Psoas muscle (tissue), 8 donors: ENCODE measurements at places on chromosomes 1 and 21. TPM values are rescaled to one million over a fixed set of nuclear protein-coding genes. Genes with fewer than 3 reads are reported as not detected.

DNA sequence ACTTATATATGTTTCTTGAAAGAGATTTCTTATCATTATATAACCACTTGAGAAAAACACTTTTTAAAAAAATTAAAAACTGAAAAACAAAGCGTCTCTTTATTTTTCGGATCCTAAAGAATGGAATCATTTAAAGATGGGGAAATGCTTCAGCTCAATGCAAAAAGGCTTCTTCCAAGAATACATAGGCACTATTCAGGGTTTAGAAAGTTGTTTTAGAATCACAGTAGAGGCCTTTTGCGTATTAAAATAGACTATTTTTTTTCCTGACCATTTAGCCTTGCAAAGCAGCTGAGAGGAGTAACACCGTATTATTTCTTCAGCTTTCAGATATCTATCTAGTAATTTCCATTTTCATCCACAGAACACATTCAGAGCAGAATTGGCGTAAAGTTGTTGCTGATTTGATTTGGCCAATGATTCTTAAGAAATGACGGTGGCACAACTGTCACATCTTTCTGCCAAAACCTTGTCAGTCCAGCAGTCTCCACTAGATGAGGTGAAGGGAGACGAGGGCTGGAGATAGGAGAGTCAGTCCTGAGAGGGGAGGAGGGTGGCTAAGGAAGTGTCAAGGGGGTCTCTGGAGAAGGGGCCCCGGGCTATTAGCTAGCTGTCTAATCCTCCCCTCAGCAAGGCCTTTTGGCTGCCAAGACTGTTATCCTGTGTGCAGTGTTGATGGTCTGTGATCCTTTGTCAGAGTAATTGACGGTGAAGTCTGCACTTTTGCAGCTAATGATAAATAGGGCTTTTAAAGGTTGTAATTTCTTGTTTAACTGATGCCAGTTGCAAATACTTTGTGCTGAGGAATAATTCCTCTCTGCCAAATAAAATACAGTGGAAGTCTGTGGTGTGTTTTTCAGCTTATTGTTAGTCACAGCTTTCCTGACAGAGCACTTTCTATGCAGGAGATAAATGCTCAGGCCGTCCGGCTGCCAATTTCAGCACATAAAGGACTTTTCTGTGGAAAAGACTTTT is 34.7 kb downstream of the PRRX1 start:
- peaks cover 66% of the 10 kb centered on the region for H3K4me1 ChIP-seq
- no peaks in the 10 kb centered on the region for H3K27me3 ChIP-seq
- no peak for DNase-seq
- H3K27ac ChIP-seq: peak overlapping the region; percentile 73
- peak overlapping the region; percentile 37 for H3K4me3 ChIP-seq

DNA sequence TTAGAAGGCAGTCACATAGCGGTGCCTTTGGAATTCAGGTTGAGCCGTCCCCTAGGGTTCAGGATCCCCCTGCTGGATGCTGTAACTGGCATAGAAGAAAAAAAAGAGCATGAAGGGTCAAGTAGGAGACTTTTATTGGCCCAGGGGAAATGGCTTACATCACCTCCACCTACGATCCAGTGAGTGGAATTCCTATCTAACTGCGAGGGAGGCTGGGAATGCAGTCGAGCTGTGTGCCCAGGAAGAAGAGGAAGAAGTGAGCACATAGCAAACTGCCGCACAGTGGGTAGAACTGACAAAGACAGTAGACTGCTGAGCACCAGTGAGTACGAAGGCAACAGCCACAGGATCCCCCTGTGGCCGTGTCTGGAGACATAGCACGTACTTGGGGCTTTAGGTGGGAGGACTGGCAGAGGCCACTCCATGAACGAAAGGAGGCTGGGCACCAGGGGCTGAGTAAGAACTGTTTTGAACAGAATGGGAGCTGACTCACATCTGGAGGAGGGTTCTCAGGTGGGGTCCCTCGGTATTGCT is 79.2 kb downstream of the RNF220 start:
- H3K36me3 ChIP-seq: no peaks in the 10 kb centered on the region
- H3K4me1 ChIP-seq: peaks cover 9% of the 10 kb centered on the region
- peak overlapping the region; percentile 52 for H3K27ac ChIP-seq

GRCh38 chr1:23777979-23778814 is at the start of gene PITHD1:
Gene PITHD1 (plus strand): TSS chr1:23778418. CDS start chr1:23778516, 98 bp downstream.
- peaks cover 33% of the 10 kb centered on the region for H3K4me1 ChIP-seq
- H3K36me3 ChIP-seq: peaks cover 34% of the 10 kb centered on the region
- peak within 1 kb of the TSS; percentile 92 for H3K27ac ChIP-seq
- peak; percentile 81 for DNase-seq
- H3K27me3 ChIP-seq: no peaks in the 10 kb centered on the region

DNA sequence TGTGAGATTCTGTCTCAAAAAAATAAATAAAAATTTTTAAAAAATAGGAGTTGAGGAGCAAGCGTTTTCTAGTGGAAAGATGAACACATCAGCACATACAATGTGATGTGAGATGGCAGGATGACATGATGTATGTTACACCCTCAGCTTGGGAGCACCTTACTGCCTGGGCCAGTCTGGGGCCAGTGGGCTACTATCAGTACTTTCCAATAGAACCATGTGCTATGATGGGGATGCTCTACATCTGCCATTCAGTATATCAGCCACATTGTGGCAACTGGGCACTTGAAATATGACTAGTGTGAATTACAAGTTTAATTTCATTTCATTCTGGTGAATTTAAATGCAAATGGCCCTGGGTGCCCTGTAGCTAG is 156.0 kb downstream of the PGBD5 start:
- H3K27me3 ChIP-seq: no peaks in the 10 kb centered on the region
- no peak overlapping the region for H3K27ac ChIP-seq
- no peak overlapping the region for H3K4me3 ChIP-seq
- DNase-seq: no peak
- peaks cover 21% of the 10 kb centered on the region for H3K4me1 ChIP-seq
- H3K36me3 ChIP-seq: no peaks in the 10 kb centered on the region

GRCh38 chr1:232322162-232322734 is 307.7 kb downstream of the SIPA1L2 start:
- no peak overlapping the region for H3K4me3 ChIP-seq
- no peaks in the 10 kb centered on the region for H3K36me3 ChIP-seq
- peaks cover 12% of the 10 kb centered on the region for H3K4me1 ChIP-seq
- no peaks in the 10 kb centered on the region for H3K27me3 ChIP-seq
- H3K27ac ChIP-seq: no peak overlapping the region

GRCh38 chr1:204763773-204764427 is 78.4 kb upstream of the LRRN2 start:
- H3K27ac ChIP-seq: no peak overlapping the region
- H3K4me1 ChIP-seq: no peaks in the 10 kb centered on the region

GRCh38 chr1:155962599-155963211 is 15.6 kb downstream of the ARHGEF2 start:
- H3K4me1 ChIP-seq: peaks cover 42% of the 10 kb centered on the region
- peaks cover 8% of the 10 kb centered on the region for H3K36me3 ChIP-seq
- peak overlapping the region; percentile 71 for H3K27ac ChIP-seq
- no peak overlapping the region for H3K4me3 ChIP-seq
- H3K27me3 ChIP-seq: no peaks in the 10 kb centered on the region
- no peak for DNase-seq

- DNase-seq: no peak
- peaks cover 52% of the 10 kb centered on the region for H3K4me1 ChIP-seq
- H3K36me3 ChIP-seq: no peaks in the 10 kb centered on the region
- peak overlapping the region; percentile 77 for H3K27ac ChIP-seq
These were observed 54.2 kb downstream of the PBX1 start for GRCh38 chr1:164613176-164613575.

GRCh38 chr1:162381383-162381782 is at the start of gene C1orf226:
Gene C1orf226 (plus strand): TSS chr1:162381728. CDS start chr1:162381902, 174 bp downstream.
- no peaks in the 10 kb centered on the region for H3K4me1 ChIP-seq
- no peak within 1 kb of the TSS for H3K4me3 ChIP-seq
- no peak within 1 kb of the TSS for H3K27ac ChIP-seq
- DNase-seq: no peak

DNA sequence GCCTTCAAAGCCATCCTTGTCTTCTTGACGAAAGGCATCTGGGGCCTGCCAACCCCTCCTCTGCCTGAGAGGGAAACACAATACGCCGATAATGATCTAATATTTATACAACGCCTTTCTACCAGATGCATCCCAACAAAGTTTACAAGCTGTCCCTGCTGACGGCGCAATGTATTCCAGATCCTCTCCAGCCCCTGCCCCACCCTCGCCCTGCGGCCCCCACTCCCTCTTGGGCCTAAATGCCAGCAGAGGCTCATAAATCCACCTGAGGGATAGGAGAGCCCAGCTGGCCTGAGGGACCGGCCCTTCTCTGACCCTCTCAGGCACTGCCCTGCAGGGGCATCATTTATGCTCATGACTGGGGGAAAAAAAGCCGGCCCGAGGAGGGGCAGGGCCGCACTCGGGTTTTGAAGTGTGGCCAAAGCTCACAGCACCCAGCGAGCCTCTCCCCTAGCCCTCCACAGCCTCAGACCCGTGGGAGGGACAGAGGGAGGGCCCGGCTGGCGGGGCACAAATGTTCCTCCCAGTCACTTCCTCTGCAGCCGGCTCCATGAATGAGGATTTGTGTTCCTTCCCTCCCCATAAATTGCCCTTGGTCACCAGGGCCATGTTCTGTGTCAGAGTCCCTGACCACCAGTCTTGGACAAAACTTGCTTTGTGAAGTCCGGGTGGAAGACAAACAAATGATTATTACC is 140.3 kb downstream of the FOXD2 start:
- no peak for DNase-seq
- no peaks in the 10 kb centered on the region for H3K36me3 ChIP-seq
- H3K27ac ChIP-seq: no peak overlapping the region
- H3K4me3 ChIP-seq: no peak overlapping the region
- H3K4me1 ChIP-seq: no peaks in the 10 kb centered on the region

GRCh38 chr1:6771441-6771769 is 13.8 kb upstream of the CAMTA1 start:
- no peaks in the 10 kb centered on the region for H3K27me3 ChIP-seq
- no peaks in the 10 kb centered on the region for H3K36me3 ChIP-seq
- no peak for DNase-seq
- no peaks in the 10 kb centered on the region for H3K4me1 ChIP-seq
- no peak overlapping the region for H3K27ac ChIP-seq

GRCh38 chr1:168636642-168637111 is 60.3 kb downstream of the XCL1 start:
- H3K4me1 ChIP-seq: peaks cover 15% of the 10 kb centered on the region
- peak overlapping the region; percentile 15 for H3K4me3 ChIP-seq

DNA sequence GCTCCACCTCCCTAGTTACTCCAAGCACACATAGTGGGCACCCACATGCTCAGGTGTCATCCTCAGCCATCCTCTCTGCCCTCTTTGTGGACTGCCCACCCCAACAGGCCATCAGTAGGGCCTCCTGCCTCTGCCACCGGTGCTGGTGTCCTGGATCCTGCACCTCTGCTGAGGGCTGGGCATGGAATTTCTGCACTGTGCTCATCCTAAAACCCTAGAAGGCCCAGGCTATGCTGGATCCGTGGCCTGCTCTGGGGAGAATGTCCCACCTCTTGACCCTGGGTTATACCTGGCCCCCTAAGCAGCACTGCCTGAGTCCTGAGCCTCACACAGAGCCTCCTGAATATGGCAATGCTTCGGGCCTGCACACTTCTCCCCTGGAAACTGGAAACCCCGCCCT is 318.3 kb downstream of the MATN1 start:
- no peak for DNase-seq
- H3K27me3 ChIP-seq: no peaks in the 10 kb centered on the region
- no peak overlapping the region for H3K27ac ChIP-seq
- no peak overlapping the region for H3K4me3 ChIP-seq

DNA sequence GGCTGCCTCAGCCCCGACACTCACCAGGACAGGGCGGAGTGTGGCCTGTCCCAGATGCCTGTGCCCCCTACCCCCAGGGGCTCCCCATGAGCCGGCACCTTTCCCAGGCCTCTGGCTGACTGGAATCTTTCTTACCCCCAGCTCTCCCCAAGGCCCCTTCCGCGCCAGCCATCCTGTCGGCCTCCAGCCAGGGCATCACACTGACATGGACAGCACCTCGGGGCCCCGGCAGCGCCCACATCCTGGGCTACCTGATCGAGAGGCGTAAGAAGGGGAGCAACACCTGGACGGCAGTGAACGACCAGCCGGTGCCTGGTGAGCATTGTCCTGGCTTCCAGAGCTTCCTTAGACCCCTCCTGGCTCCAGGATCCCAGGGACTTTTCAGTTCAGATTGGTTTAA is 26.5 kb downstream of the IGFN1 start:
- no peak overlapping the region for H3K27ac ChIP-seq
- no peaks in the 10 kb centered on the region for H3K4me1 ChIP-seq
- H3K27me3 ChIP-seq: no peaks in the 10 kb centered on the region
- peaks cover 64% of the 10 kb centered on the region for H3K36me3 ChIP-seq
- H3K4me3 ChIP-seq: no peak overlapping the region

DNA sequence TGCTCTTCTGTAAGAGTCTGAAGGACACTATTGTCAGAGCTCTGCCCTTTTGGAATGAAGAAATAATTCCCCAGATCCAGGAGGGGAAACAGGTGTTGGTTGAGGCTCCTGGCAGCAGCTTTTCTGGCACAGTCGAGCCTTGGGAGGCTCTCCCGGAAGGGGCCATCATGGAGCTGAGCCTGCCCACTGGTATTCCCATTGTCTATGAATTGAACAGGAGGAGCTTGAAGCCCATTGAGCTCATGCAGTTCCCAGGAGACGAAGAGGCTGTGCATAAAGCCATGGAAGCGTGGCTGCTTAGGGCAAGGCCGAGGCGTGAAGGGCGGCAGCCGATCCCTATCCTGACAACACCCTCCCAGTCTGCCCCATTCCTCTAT is 26.6 kb downstream of the UBE4B start:
- H3K36me3 ChIP-seq: no peaks in the 10 kb centered on the region
- no peak overlapping the region for H3K27ac ChIP-seq
- peaks cover 64% of the 10 kb centered on the region for H3K4me1 ChIP-seq
- H3K4me3 ChIP-seq: no peak overlapping the region
- no peaks in the 10 kb centered on the region for H3K27me3 ChIP-seq

- peaks cover 5% of the 10 kb centered on the region for H3K36me3 ChIP-seq
- no peak overlapping the region for H3K27ac ChIP-seq
- H3K27me3 ChIP-seq: no peaks in the 10 kb centered on the region
- no peak for DNase-seq
- no peak overlapping the region for H3K4me3 ChIP-seq
These were observed 265.0 kb downstream of the SDCCAG8 start for GRCh38 chr1:243520831-243521230.

GRCh38 chr1:3067301-3067670 is 1.7 kb upstream of the PRDM16 start:
- no peak for DNase-seq
- no peaks in the 10 kb centered on the region for H3K27me3 ChIP-seq
- peaks cover 2% of the 10 kb centered on the region for H3K4me1 ChIP-seq
- no peaks in the 10 kb centered on the region for H3K36me3 ChIP-seq
- H3K4me3 ChIP-seq: peak overlapping the region; percentile 53

The KCNJ15 gene
- 1.0 TPM for total RNA-seq

The ZFP69B gene
- total RNA-seq: 0.45 TPM

The RNU1-3 gene
- total RNA-seq: 1,745 TPM

The ERICH3 gene
- not detected for total RNA-seq

The NEXN gene
- 404 TPM for total RNA-seq

The LCA5L gene
- total RNA-seq: 5.3 TPM

The MIXL1 gene
- total RNA-seq: not detected

The SH2D2A gene
- total RNA-seq: 0.46 TPM

The SMPDL3B gene
- not detected for total RNA-seq
